HS-5 (cell line): ENCODE measurements at places on chromosomes 13 and 19.

- DNase-seq = no peak
Observed at GRCh38 chr13:39273953-39274738, 235.9 kb downstream of the NHLRC3 start.

- DNase-seq = no peak
Observed at GRCh38 chr13:47680748-47681147, 320.3 kb downstream of the SUCLA2 start.

DNA sequence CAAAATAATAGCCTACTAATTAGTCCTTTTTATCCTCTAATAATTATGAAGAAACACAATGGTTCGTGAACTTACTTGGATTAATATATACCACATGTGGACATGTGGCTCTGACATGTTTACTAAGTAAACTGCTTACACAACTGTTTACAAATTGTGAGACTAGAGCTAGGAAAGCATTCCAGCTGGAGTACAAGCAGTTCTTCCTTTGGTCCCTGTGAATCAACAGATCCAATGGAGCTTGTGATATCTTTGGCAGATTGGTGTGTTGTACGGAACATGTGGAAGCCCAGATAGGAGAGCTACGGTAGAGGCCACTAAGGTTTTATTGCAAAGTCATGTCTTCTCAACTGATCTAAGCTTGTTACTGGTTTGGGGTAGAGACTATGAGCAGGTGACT, 145.5 kb upstream of the SPRY2 start:
- DNase-seq = no peak

DNA sequence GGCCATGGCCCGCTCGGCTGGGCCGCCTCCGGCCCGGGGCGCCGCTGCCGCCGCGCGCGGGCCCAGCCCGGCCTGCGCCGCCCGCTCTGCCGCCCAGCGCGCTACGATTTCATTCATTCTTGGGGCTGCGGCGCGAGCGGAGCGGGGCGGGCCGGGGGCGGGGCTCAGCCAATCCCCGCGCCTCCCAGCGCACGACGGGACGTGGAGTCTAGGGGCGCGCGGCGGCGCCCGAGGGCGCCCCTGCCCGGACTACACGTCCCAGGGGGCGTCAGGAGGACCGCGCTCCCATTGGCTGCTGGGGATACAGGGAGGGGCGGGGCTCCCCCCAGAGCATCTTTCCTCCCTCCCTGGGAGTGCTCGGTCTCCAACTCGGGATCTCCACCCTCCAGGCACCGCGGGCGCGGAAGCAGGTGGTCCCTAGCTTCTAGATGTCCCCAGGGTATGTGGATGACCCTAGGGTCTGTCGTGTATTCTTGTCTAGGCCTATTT, 5.6 kb upstream of the DPF1 start:
- DNase-seq = peak; percentile 43

- no peak for DNase-seq
Observed at GRCh38 chr19:58042495-58043340, 8.9 kb downstream of the ZSCAN1 start.

GRCh38 chr13:67042556-67042955, 187.6 kb downstream of the PCDH9 start:
- no peak for DNase-seq

GRCh38 chr13:100789968-100790367, 115.4 kb upstream of the TMTC4 start:
- no peak for DNase-seq

- DNase-seq = no peak
Observed at GRCh38 chr19:30590596-30591229, 218.5 kb downstream of the ZNF536 start.

DNA sequence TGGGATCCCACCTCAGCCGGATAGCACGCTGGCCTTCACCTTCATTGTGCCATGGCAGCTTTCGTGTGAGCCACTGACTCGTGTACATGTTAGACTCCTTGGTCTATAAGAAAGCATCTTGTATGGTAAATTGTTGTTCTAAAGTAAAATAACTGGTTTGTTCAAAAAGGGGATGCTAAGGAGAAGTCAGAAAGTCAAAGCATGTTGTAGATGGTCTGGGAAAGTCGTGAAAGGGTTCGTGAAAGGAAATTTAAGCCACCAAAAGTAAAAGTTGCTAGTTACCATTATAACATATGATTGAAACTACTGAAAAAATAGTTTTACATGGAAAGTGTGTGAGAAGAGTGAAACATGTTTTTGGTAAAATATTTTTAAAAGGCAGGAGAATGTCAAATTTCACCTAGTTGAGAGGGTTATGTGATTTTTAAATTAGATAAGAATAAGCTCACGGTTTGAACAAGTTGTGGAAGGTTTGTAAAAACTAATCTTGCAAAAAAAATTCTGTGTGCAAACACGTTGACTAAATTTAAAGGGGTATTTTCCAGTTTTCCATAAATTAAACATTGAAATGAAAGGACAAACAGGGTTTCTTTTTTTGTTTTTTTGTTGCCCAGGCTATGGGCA, 23.4 kb downstream of the DPRX start:
- no peak for DNase-seq

GRCh38 chr19:43644181-43644580, 4.5 kb upstream of the CADM4 start:
- DNase-seq = no peak

DNA sequence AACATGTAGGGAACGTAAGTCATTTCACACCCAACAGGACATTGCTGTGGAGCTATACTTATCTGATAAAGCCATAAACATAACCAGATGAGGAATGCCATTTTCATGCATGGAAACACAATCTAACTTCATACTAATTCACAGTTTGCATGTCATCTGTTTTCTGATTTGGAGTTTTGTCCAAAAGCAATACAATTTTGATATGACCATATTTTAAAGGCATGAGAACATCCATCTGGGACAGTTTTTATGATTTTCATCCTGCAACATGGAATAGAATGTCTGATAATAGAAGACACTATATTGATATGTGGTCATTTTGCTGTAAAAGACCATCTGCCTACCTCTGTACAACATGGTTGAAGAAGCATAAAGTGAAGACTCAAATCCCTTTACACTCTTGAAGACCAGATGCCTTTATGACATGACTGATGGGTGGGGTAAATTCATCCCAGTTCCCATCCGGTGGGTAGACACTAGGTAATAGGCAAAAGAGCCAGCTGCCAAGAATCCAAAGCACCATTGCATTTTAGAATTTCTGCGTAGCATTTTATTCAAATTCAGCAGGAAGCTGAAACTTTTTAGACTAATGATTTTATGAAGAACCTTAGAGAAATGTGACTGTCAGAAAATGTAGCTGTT, 309.8 kb downstream of the LMO7 start:
- DNase-seq = no peak

- no peak for DNase-seq
Observed at GRCh38 chr19:4493929-4494690, 22.0 kb downstream of the HDGFL2 start.

DNA sequence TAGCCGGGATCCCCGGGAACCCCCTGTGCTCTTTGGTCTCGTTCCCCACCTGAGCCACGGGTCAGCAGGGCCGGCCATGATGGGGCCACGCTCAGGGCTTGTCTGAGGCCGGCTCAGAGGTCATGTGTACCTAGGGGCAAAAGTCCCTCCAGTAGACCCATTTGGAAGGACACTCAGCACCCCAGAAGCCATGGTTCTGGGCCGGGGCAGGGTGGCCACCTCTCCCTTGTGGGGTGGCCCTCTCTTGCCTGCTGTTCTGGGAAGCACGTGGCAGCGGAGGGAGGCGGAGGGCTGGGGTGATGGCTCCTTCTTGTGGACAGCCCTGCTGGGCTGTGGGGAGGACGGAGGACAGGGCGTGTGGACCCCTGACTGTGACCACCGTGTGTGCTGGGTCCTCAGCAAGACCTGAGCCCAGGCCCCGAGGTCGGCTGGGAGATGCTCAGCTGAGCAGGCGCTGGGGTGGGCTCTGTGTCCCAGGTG, 6.4 kb upstream of the PEAK3 start:
- no peak for DNase-seq

DNA sequence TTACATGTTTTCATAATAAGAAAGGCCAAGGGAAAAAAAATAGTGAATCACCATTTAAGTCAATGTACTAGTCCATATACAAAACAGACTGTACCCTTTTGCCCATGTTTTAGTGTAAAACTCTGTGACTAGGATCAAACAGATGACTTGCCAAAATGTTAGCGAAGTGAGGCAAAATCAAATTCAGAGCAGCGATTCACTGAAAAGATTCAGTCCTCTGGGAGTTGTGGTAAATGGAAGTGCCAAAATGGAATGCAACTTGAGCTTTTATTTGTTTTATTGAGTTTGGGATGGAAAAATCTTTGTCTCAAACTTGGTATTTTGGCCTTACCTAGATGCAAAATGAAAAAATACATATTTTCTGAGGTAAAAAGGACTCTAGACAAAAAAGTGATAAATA, 9.1 kb downstream of the CDADC1 start:
- no peak for DNase-seq

GRCh38 chr19:38839816-38840582, 8.4 kb upstream of the ECH1 start:
- no peak for DNase-seq

- no peak for DNase-seq
Observed at GRCh38 chr19:54418930-54419800, 3.9 kb downstream of the TTYH1 start.

DNA sequence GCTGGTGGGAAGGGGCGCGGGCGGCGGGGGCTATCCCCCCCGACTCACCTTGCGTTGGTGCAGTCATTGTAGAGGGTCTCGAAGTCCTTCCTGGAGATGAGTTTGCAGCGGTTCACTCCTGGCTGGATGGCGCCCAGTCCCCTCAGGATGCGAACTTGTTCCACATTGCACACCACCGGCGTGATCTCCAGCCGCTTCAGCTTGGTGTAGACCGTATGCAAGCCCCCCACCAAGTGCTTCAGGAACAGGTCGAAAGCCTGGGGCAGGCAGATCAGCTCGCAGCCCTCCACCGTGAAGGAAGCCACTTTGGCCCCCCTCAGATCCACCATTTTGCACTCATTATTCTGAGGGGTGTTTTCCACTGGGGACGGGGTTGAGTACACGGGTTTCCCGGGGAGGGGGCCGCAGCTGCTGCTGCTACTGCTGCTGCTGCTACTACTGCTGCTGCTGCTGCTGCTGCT, 1.1 kb downstream of the DACH1 start:
- no peak for DNase-seq

- no peak for DNase-seq
Observed at GRCh38 chr19:29639086-29639485, 26.2 kb upstream of the PLEKHF1 start.

- no peak for DNase-seq
Observed at GRCh38 chr19:47331931-47332547, at the start of gene C5AR2. Gene C5AR2, plus strand, starts transcription at chr19:47332175. Its CDS starts 8,625 bp downstream, at chr19:47340800.

DNA sequence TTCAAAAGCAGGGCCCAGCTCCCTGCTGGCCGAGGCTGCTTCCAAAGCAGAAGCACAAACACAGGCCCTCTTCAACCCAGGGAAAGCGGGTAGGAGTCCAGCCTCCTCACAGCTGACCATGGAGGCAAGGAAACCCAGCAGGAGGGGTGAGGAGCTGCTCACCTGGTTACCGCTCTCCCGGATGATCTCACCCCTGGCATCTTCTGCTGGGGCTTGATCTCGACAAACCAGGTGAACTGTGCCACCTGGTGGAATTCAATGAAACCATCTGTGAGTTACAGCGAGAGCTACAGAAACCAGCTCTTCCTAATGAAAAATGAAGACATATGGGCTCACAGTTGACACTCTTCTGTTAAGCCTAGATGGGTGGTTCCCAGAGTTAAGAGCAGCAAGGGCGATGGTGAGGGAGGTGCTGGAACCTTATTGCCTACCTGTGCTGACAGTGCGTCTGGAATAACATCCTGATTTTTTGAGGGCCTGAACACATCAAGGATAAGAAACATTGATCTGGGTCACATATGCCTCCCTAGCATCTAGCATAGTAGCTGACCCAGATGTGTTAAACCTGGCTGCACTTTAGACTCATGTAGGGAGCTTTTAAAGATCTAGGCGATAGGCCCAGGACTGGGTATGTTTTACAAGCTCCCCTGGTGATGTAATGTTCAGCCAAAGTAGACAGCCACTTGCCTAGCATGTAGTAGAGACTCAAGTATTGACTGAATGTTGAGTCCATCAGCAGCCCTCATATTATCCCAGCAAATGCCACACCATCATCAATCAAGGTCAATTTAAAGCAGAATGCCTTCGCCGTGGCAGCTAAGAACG, 6.1 kb downstream of the DHRS12 start:
- DNase-seq = no peak

DNA sequence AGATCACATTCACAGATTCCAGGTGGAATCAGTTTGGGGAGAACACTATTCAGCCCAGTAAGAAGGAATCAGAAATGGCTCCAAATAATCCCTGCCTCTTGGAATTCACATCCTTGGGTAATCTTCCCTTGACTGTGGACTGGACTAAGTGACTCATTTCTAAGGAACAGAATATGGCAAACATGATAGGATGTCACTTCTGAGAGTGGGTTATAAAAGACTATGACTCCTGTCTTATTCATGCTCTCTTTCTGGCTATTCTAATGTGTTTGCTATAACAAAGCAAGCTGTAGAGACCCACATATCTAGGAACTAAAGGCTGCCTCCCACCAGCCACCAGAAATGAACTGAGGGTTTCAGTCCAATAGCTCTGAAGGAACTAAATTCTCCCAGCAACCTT, 37.8 kb downstream of the MBD3L2B start:
- DNase-seq = no peak

DNA sequence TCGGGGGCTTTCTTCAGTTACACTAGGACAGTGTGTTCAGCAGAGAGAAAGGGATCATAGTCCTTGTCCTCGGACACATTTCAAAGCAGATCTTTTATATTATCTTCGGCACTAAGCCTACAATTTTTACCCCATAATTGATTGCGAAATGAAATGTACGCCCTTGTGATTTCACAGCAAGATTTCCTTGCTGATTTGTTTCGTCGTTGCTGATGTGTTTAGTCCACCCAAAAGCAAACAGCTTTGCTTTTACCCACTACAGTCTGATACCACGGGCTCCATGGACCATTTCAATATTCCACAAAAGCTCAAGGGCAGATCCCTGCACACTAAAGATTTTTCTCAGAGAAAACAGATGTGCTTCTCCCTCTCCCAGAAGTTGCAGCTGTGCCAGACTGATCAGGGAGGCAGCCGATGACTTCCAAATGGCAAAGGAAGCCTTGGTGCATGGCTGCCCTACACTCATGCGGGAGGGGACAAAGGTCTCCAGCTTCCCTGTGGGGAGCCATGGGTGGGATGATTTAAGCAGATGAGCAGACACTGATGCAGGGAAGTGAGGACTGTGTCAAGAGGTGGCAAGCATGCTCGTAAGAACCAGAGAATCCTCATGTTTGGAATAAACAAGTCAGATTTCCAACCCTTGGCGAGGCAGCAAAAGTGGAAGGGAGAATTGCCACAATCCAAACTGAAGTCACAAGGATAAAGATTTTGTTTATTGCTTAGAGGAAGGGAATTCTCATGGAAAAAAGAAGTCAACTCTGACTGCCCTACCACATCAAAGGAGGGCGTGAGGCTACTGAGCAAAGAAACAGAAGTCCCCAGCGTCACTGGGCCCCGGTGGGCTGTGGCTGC, 81.1 kb downstream of the STK24 start:
- no peak for DNase-seq

DNA sequence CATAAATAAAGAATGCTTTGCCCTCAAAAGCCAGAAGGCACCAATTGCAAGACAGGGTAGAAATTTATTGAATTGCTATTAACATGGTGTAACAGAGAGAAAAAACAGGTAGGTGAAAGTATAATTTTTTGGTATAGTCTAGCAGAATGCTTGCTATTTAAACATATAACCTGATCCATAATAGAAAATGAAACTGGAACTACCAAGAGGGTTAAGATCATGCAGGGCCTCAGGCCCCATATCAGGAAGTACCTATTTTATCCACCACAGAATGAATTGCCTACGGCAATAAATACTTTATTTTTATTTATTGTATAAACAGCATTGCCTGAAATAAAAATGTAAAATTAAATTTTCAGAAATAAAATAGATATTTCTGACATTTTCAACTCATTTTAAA, 159.5 kb downstream of the PRR20E start:
- DNase-seq = no peak

GRCh38 chr13:109720758-109721184, 65.6 kb downstream of the IRS2 start:
- no peak for DNase-seq
